ENCODE measurements at places on chromosomes 16 and 17.

DNA sequence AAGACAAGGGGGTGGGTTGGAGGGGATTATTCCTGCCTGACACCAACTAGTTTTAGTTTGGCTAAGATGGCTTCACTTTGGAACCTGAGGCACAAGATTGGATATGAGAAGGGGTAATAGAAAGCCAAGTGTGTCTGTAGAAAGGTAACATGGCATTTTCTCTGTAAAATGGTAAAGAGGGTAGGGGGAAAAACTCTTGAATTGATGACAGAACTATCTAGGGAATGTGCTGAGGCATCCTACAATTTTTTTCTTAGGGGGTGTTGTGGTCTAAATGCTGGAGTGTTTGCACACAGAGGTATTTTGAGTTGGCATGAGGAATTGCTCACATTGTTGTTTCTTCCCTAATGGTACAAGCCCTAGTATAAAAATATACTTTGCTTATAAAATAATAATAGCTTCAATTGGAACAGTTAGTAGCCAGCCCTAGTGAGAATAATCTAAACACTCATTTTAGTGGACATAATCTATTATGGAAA is 25.8 kb downstream of the YPEL2 start:
- DNase-seq, result no peak

DNA sequence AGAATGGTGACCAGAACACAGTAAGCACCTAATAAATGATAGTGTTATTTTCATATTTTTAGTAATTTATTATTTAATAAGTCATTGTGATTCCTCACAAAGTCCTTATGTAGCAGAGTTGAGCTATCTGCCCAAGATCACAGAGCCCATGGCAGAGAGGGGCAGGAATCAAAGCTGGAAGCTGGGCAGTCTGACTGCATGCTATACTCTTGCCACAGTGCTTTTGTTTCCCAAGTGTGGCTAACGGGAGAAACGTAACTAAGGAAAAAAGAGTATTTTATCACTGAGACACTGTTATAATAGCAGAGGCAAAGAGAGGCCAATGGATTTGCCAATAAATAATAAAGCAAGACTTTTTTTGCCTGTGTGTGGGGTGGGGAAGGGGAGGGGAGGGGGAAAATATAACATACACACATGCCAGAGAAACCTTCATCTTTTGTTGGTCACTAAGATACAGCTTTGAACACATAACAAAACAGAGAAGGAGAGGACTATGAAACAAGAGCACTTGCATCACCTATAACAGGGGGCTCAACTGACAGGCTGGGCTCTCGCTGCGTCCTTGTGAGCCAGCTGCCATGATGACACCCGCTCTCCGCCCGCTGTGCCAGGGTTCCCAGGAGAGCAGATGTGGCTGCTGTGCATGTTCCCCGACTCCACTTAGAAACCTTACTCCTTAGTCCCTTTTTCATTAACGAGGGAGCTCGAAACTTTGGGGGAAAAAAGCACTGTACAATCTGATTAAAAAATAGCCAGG is 10.1 kb downstream of the CSNK2A2 start:
- DNase-seq, result no peak

DNA sequence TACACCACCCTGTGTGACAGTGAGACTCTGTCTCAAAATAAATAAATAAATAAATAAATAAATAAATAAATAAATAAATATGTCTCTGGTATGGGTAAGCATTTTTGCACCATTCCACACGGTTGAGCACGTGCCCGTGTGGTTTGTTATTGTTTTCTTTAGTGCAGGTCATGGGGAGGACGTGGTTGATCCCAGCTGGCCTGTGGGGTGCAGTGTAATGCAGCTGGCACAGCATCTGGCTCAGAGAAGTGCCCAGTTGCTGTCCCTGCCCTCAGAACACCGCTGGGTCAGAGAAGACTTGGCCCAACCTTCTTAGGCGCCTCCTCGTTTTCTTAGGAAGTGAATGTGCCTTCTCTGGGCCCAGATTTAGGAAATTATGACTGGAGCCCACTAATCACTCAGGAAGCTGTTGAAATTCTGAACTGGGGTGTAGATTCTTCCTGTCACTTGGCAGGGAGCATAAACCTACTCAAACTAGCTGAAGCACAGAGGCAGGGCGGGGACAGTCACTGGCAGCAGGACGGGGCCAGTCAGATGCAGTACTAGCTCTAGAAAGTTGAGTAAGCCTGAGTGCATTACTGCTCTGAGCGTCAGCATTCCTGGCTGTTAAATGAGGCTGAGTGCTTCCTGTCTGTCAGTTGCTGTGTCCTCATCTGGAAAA is 85.9 kb downstream of the SNX29 start:
- DNase-seq, result no peak

- no peak for DNase-seq
Measured at GRCh38 chr16:58107709-58108108, 21.5 kb downstream of the CFAP20 start.

- no peak for DNase-seq
Measured at GRCh38 chr16:86556576-86556975, 1.5 kb upstream of the MTHFSD start.

DNA sequence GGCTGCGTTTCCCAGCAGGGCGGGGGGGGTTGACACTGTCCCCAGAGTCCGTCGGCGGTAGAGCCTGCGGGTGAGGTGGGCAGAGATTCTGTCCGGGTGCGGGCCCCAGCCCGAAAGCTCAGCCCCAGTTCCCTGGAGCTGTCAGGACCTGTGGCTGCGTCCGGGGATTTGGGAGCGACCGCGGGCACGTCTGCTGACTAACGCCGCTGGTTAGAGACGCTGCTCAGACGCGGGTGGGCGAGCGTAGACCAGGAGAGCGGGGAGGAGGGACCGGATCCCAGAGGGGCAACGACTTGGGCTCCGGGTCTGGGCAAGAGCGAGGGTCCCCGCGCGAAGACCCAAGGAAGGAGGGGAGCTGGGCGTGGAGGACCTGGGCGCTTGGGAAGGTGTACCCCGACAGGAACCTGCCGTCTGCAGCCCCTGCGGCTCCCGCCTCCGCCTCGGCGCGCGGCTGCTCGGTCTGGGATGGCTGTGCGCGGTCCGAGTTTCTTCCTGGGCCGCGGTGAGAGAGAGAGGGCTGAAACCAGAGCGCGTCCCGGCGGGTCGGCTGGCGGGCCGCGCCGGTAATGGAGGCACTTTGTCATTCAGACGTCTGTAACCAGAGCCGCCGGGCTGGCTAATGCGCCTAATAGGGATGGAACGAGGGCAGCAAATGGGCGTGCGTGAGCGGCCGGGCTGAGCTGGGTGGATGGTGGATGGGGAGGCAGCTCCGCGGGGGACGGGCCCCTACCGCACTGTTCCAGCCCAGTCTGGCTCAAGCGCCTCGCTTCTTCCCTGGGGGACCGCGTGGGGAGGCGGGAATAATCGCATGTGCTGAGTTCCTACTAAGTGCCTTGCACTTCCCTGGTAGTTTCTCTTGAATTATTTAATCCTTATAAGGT is 2.3 kb downstream of the NGFR start:
- no peak for DNase-seq

DNA sequence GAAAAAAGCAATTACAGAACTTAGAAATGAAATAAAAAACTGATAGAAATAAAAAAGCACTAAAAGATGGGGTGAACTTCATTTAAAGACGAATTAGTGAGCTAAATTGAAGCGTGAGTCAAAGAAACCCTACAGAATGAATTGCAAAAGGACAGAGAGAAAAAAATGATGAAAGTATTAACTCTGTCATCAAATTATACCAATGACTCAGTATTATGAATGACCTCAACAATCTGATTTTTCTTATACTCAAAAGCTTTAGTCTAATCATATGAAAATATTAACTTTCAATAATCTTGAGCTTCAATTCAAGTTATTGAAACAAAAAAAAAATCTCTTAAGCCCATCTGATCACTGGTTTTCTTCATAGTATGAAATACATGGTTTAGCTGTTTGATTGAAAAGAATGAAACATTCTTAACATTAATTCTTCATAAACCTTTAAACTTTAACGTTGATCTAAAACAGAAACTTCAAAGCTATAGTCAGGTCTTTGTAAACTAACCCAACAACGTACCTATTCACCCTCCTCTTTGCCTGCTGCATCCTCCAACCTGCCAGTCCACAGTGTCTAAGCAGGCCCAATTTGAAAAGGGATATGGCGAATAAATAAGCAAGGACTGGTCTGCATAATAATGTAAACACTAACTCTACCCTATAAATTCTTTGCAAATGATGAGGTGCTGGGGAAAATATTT is 6.6 kb downstream of the ABCA5 start:
- no peak for DNase-seq
